Hematopoietic multipotent progenitor cell treated with erythropoietin and hydrocortisone succinate and interleukin-3 and kit ligand, for 8 days (in vitro differentiated cells): ENCODE measurements at places on chromosomes 2 and 18.
A peak's percentile ranks its signal among the peaks of the same experiment; 100 is the strongest.

GRCh38 chr2:225584796-225585195, 185.3 kb downstream of the NYAP2 start:
- no peak for DNase-seq

GRCh38 chr2:25054720-25055119, 12.8 kb downstream of the EFR3B start:
- peak; percentile 12 for DNase-seq

GRCh38 chr2:4930704-4931103, 761.5 kb upstream of the SOX11 start:
- no peak for DNase-seq

- DNase-seq: peak; percentile 4
These were observed 228.6 kb downstream of the SETBP1 start for GRCh38 chr18:44909191-44909719.

- DNase-seq: no peak
These were observed 89.4 kb downstream of the HDAC4 start for GRCh38 chr2:239311132-239312040.

DNA sequence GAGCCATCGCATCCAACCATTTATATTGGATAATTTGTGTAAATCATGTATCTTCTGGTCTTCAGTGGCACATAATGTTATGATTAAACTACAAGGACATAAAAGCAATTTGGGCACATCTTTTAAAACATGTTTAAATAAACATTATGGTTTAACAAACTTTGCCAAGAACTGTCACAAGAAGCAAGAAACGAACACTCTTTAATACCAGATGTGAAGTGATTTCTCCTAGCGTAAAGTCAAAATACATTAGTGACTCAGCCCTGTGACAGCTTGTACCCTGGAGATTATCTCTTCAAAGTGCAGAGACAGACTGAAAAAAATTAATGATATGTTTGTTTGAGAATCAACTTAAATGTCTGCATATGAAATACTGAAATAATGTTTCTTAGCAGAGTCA, 39.9 kb downstream of the DSEL start:
- DNase-seq: no peak
